ENCODE measurements at places on chromosomes 3 and 15.
A peak's percentile ranks its signal among the peaks of the same experiment; 100 is the strongest.

DNA sequence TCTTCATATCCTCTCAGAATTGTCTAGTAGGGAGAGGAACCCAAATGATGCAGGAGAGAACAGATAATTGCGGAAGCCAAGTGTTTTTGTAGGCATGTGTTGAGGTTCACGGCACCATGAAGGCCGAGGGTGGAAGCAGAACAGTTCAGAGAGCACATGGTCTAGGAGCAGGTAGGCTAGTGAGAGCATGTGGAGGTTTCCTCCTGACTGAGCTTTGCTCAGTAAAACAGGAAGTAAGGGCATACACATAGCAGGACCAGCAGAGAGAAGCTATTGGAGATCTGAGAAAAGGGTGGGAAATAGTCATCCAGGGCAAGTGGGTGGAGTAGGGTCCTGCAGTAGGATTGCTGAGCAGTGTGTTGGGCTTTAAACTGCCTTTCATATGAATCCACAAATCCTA, 491.1 kb downstream of the FHIT start:
- DNase-seq, result no peak

- no peak for DNase-seq
Measured at GRCh38 chr3:14471690-14472089, 68.5 kb downstream of the GRIP2 start.

DNA sequence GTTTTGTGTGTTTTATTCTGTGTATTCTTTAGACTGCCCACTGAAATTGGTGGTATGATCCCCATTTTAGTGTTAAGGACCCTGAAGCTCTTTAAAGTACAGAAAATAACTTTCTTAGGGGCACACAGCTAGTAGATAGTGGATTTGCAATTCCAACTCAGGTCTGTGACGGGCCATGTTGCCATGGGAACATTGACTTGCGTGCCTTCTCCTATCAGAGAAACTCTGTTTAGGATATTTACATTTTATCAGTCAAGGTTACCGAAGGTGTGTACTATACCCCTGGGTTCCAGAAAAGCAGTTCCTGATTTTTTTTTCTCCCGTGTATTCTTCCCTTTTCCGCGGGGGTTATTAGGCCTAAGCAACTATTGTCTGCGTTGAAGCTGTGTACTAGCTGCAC, 19.4 kb downstream of the MYZAP start:
- DNase-seq, result no peak

- peak; percentile 78 for DNase-seq
Measured at GRCh38 chr3:188890572-188891270, 281.1 kb upstream of the TPRG1 start.

DNA sequence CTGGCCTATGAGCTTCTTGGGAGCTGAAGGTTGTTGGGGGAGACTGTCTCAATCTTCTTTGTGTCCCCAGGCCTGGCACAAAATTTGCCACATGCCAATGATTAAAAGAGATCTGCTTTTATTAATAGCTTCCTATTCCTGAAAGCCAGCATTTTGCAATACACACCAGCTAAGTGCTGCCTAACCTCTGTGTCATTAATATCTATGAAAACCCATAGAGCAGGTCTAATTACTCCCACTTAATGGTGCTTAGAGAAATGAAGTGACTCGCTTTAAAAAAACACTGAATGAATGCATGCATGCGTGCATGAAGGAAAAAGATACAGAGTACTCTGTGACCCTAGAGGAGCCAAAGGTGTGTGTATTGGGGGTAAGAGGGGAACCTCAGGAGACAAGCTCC, 55.0 kb downstream of the SLC6A1 start:
- DNase-seq, result no peak

GRCh38 chr3:23576379-23576959, 229.3 kb upstream of the UBE2E1 start:
- DNase-seq, result no peak

GRCh38 chr15:88897456-88898194, 2.3 kb upstream of the HAPLN3 start:
- peak; percentile 85 for DNase-seq

DNA sequence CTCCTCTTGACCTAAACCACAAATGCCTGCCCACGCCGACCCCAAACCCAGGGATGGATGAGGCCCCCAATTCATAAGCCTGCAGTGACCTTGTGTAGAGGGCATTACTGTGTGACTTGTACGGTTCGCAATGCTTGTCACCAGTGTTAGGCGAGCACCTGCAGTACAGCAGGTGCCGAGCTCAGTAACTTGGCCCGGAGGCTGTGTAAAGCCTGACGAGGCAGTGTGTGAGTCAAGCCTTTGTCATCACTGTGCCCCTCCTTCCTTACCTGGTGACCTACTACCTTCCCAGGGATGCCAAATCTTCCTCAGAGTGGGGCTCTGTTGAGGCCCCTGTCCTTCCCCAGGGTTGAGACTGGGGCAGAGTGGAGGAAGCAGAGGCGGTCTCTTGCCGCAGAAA, 37.2 kb upstream of the TMEM115 start:
- DNase-seq, result no peak

Data from ELR (cell line).